A549 treated with ZK216348 at 1 μM for 4 hours (cell line): ENCODE measurements at places on chromosomes 6 and 20. TPM values are rescaled to one million over a fixed set of nuclear protein-coding genes. Genes with fewer than 3 reads are reported as not detected.

The MYBL2 gene
- 66.0 to 82.8 TPM (median 79.5 TPM) in 5 replicates for total RNA-seq

The PNPLA1 gene
- 0.15 TPM in 1 of 5 replicates, not detected in the others for total RNA-seq

The KCNK5 gene
- 0.92 to 1.6 TPM (median 1.5 TPM) in 5 replicates for total RNA-seq

The TMEM244 gene
- total RNA-seq, result not detected in 5 replicates

The TRIM10 gene
- not detected in 5 replicates for total RNA-seq

The BNIP5 gene
- not detected in 5 replicates for total RNA-seq

The TSPYL4 gene
- total RNA-seq, result 2.8 to 3.7 TPM (median 3.2 TPM) in 5 replicates

The PBX2 gene
- 13.2 to 19.5 TPM (median 17.7 TPM) in 5 replicates for total RNA-seq

The TGM3 gene
- total RNA-seq, result 0.07 to 0.22 TPM (median 0.08 TPM) in 3 of 5 replicates, not detected in the others

The PHACTR3 gene
- total RNA-seq, result not detected in 5 replicates

The SYCP2L gene
- total RNA-seq, result 2.4 to 3.9 TPM (median 3.6 TPM) in 5 replicates

The SPAG4 gene
- 2.6 to 8.0 TPM (median 5.2 TPM) in 5 replicates for total RNA-seq

The GPX5 gene
- total RNA-seq, result not detected in 5 replicates

The FOXC1 gene
- total RNA-seq, result 6.4 to 10.8 TPM (median 8.2 TPM) in 5 replicates

The BPIFB1 gene
- 0.18 TPM in 1 of 5 replicates, not detected in the others for total RNA-seq

The PLCB4 gene
- total RNA-seq, result 11.6 to 20.7 TPM (median 15.1 TPM) in 5 replicates

The WFDC10B gene
- not detected in 5 replicates for total RNA-seq

The THEMIS gene
- total RNA-seq, result not detected in 5 replicates

The NHSL1 gene
- 1.7 to 4.3 TPM (median 3.8 TPM) in 5 replicates for total RNA-seq

The SLC22A3 gene
- 33.9 to 44.9 TPM (median 40.5 TPM) in 5 replicates for total RNA-seq

The OXT gene
- not detected in 5 replicates for total RNA-seq

The ATP5F1E gene
- total RNA-seq, result 83.2 to 171 TPM (median 93.9 TPM) in 5 replicates

The FILIP1 gene
- total RNA-seq, result 0.17 to 0.52 TPM (median 0.31 TPM) in 5 replicates

The COL10A1 gene
- not detected in 5 replicates for total RNA-seq

The TP53TG5 gene
- not detected in 5 replicates for total RNA-seq

The OTOR gene
- total RNA-seq, result not detected in 5 replicates

The GRM1 gene
- total RNA-seq, result 0.02 to 0.11 TPM in 2 of 5 replicates, not detected in the others

The BHLHE23 gene
- total RNA-seq, result not detected in 5 replicates

The RBM24 gene
- total RNA-seq, result 6.2 to 10.3 TPM (median 8.6 TPM) in 5 replicates

The CFB gene
- 1.6 to 3.2 TPM (median 2.0 TPM) in 5 replicates for total RNA-seq
